ENCODE measurements at places on chromosomes 16 and 17.

DNA sequence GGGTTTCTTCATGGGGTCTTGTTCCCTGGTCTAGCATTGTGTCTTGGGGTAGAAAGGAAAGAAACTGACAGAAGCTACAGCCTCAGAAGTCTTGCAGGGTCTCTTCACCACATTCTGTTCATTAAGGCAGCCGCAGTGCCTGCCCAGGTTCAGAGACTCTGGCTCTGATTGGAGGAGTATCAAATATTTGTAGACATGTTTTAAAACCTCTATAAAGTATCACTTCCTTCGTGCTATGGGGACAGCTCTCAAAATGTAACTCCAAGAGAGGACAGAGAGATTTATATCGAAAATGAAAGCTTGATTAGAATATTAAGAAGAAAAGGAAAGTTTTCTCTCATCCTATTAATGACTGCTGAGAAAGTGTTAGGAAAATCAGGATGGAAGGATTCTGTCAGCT lies 107.0 kb upstream of the CACNG3 start:
- no peak for DNase-seq

DNA sequence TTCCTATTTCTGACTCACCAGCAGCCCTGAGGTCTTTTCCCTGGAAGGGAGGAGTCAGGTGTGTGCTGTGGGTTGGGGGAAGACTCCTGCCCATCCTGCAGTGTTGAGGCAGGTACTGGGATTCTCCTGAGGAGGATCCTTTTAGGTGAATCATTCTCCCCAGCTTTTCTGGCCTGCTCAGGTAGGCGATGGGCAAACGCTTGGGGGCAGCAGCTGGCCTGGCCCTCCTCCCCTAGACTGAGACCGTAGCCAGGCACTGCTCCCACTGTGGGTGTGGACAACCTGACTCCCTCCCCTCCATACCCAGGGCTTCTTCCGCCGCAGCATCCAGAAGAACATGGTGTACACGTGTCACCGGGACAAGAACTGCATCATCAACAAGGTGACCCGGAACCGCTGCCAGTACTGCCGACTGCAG lies 15.1 kb downstream of the GJD3 start:
- DNase-seq, result peak; percentile 98

- peak; percentile 84 for DNase-seq
Measured at GRCh38 chr17:7982173-7982572, 20.2 kb upstream of the GUCY2D start.

- peak; percentile 61 for DNase-seq
Measured at GRCh38 chr16:9846362-9847099, 335.7 kb downstream of the GRIN2A start.

- DNase-seq, result no peak
Measured at GRCh38 chr16:48276102-48276501, 28.8 kb upstream of the ABCC11 start.

GRCh38 chr16:57606847-57607501 lies 21.5 kb upstream of the ADGRG1 start:
- DNase-seq, result no peak

DNA sequence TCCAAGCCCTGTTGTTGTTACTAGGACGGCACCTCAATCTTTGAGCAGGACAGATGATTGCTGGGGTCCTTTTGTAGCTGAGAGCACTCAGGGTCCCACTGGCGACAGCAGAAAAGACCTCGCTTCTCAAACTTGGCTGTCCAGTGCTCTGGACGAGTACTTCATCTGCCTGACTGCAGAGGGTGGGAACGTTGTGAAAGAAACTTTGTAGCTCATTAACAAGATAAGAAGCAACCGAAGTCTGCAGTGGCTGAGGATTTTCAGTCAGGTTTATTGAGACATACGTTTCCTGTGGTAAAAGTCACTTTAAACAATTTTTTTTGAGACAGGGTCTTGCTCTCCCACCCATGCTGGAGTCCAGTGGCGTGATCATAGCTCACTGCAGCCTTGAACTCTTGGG lies 191.7 kb downstream of the PRKCB start:
- DNase-seq, result no peak

DNA sequence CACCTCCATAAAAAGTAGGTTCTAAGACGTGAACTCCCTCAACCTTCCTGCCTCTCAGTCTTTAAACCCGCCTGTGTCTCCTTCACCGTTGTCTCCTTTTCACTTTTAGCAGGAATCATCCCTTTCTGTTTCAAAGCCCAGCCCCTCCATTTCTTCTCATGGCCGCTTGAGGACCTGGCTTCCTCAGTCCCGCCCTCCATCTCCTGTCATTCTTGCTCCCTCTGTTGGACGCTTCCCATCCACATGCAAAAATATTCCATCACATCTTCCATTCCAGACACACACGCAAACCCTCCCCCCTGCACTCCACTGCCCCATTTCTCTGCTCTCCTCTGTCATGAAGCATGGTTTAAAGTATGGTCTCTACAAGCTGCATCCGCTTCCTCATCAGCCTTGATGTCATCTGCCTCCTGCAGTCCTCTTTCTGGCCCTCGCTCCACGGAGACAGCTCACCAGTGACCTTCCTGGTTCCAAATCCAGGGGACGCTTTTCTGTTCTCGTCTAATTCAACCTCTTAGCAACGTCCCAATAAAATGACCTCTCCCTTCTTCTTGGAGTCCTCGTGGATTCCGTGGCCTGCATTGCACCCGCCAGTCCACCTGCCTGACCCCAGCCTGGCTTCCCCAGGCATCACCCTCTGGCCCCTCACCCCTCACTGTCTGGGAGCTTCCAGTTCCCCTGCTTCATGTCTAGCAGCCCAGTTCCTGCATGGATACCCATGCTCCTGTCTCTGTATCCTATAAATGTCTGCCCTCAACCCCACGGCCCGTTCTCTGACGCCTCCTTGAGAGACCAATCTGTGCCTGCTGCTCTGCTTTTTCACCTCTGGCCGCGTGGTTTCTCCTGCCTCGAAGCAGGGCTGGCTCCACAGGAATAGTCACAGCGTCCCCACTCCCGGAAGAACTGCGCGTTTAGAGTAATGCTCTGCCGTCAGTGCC lies 26.2 kb downstream of the ANKRD40 start:
- DNase-seq, result peak; percentile 63

DNA sequence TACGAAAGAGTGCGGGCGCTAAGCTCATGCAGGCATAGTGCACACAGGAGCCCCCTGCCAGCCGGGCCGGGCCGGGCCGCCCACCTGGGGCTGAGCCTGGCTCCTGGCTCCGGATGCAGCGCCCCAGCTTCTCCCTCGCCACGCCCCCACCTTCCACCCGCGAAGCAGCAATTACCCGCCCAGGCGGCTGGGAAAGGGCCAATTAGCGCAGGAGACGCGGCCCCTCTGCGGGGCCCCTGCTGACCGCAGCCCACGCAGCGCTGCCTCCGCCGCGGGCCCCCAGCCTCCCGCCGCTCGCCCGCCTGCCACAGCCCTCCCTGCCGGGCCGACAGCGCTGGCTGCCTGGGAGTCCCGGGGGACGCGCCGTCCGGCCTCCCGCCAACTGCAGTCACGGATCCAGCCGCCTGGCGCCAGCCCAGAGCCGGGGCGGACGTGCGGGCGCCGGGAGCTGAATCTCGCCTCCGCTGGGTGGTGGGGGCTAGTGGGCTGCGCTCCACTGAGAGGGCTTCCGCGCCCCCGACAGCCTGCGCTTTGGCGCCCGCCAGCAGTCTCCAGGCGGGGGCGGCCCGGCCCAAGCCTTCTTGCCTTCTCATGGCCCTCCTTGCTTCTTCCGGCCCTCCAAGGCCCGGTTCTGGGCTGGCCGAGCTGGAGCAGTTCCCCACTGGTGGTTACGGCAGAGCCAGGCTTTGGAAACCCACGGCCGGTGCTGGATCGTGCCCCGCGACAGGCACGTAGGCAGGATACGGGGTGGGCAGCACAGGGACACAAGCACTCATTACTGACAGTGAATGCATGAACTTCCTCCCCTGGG lies 14.9 kb upstream of the CBFB start:
- DNase-seq, result peak; percentile 12

- no peak for DNase-seq
Measured at GRCh38 chr17:61970030-61970429, 42.2 kb upstream of the INTS2 start.

DNA sequence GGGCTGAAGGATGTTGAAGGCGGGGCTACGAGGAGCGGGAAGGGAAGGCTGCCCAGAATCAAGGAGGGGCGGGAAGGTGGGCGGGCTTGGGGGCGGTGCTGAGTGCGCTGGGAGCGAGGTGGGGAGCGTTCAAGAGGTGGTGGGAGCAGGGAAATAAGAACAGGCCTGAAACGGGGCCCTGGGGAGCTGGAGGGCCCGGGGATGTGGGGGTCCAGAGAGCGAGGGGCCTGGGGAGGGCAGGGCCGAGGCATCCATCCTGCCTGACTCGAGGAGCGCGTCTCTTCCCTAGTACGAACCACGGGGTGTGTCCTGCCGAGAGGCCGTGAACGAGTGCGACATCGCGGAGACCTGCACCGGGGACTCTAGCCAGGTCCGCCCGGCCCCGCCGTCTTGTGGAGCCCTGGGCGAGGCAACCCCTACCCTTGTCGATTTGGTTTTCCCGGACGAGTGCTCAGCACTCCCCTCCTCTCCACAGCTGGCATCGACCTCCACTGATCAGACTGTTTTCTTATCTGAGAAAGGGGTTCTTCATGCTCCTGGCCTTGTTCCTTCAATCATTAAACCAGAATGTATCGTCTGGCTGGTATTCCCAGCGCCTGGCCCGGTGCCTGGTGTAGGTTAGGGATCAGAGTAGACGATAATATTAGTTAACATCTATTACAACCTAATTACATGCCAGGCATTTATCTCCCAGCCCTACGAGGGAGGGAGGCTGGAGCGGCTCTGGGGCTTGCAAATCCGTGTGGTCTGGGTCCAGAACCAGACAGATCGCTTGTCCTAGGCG lies 17.2 kb downstream of the ADAM11 start:
- no peak for DNase-seq

DNA sequence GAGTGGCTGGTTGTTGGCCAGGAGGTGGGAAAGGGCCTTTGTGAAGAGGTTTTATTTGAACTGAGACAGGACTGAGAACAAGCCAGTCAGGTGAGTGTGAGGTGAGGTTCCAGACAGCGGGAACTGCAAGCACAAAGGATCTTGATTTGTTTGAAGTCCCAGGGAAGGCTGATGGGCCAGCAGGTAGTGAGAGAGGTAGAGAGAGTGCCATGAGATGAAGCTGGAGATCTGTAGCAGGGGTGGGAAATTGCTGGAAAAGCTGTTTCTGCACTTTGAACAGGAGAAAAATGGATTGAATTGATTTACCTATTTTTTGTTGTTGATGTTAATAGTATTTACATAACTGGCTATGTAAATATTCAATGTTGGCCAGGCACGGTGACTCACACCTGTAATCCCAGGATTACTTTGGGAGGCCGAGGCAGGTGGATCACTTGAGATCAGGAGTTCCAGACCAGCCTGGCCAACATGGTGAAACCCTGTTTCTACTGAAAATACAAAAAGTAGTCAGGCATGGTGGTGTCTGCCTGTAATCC lies 7.7 kb upstream of the DCTPP1 start:
- DNase-seq, result no peak

- no peak for DNase-seq
Measured at GRCh38 chr17:73582359-73582758, 61.9 kb downstream of the SDK2 start.

GRCh38 chr16:50208460-50208931 lies 55.4 kb downstream of the TENT4B start:
- DNase-seq, result peak; percentile 58

DNA sequence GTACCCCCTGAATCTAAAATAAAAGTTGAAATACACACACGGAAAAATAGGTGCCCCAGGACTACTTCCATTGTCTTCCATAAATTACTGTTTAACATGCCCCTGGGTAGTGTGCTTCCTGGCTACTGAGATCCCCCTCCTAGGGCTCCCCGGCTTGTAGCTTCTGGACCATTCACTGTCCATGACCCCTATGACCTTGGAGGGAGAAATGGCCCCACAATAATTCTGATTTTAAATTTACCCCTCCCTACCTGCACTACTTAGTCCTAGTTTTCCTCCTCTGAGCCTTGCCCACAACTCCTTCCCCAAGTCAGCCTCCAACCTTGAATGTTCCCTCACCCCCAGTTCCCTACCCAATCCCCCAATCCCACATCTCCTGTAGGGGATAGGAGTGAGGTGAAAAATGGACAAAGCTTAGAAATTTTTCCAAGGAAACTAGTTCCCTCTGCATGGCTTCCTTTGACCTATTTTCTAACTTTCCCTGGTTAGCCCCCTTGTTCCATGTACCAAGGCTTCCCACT lies 9.5 kb upstream of the MSL1 start:
- DNase-seq, result no peak

DNA sequence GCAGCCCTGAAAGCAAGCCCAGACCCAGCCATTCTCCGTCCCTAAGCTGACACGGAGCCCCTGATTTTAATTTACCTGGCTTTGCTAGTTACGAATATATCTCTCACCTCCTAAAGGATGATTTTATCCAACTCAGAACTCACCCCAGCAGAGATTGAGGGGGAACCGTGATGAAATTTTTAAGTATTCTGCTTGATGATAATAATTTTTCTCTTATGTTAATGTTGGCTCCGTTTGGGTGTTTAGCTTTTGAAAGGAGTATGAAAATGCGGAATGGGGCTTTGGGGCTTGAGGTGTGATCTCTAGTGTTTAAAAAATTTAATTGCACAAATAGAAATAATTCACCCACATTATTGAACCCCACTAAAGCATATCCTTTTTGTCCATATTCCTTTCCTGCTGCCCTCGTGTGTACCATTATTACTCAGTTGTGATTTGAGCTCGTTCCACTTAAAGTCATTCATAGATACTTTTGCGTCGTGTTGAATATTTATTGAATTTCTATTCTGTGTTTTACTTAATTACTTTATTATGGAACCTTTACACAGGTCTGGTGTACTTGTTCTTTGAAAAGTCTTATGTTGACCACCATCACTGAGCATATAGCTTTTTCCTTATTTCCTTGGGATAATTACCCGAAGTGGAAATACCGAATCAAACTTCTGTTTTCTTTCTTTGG lies 775 bp downstream of the PRPSAP2 start:
- peak; percentile 14 for DNase-seq

- no peak for DNase-seq
Measured at GRCh38 chr16:11736903-11737302, 5.8 kb downstream of the TXNDC11 start.

- no peak for DNase-seq
Measured at GRCh38 chr17:34568953-34569352, 10.4 kb upstream of the TMEM132E start.

- peak; percentile 49 for DNase-seq
Measured at GRCh38 chr16:709566-710499, 4.2 kb upstream of the FBXL16 start.

DNA sequence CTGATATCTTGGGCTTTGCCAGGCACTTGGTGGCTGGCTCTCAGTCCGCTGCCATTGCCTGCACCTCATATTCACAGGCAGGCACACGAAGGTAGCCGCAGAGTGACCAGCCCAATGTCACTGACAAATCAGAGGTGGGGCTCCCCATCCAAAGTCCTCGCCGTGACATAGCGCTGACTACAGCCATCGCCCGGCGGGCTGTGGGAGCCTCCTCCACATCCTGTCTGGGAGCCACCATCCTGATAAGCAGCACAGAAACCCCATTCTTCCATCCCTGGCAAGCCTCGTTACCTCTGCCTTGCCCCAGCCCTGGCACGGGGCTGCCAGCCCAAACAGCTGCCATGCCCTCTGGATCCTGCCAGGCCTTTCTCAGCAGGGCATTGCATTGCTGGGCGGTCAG lies 437.8 kb downstream of the SLC39A11 start:
- DNase-seq, result no peak

Data from bronchial epithelial cell (primary cell).